ENCODE measurements at places on chromosomes 5 and 9.

- no peak for DNase-seq
Measured at GRCh38 chr9:36551129-36551528, 21.6 kb upstream of the MELK start.

- no peak for DNase-seq
Measured at GRCh38 chr5:3373391-3373790, 222.2 kb upstream of the IRX1 start.

GRCh38 chr5:138702166-138703077 lies 50.8 kb upstream of the CTNNA1 start:
- DNase-seq: no peak

DNA sequence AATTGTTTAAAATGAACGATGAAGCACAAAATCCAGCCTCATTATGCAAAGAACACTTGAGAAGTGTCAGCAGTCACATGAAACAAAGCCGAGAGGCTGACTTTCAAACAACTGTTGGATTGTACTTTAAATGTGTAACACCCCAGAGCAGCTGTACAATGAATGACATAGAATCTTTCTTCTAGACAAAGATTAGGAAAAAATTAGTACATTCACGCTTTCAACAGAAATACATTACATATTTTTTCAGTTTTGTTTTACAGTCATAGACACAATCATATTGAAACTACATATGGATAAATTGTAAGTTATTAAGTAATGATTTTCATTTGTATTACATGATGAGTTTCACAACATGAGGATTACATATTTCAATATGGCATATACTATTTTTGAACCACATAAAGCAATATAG lies 10.6 kb upstream of the AGXT2 start:
- no peak for DNase-seq

DNA sequence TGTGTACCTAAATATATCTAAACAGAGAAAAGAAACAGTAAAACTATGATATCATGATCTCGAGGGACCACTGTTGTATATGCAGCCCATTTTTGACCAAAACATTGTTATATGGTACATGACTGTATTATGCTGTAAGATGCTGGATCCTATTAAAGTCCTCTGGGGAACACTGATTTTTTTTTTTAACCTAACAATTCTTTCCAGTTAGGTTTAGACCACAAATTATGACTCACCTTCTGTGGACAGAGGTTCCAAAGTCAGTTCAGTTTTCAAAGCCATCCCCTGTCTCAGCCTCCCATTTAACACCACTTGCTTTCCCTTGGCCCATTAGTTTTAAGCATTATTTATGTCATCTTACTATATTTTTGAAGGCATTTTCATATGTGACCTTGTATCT lies 27.1 kb downstream of the TRMO start:
- no peak for DNase-seq

GRCh38 chr5:151471276-151471675 lies 23.9 kb downstream of the SLC36A1 start:
- DNase-seq: no peak

GRCh38 chr5:77337686-77338085 lies 127.2 kb downstream of the PDE8B start:
- DNase-seq: peak; percentile 54

DNA sequence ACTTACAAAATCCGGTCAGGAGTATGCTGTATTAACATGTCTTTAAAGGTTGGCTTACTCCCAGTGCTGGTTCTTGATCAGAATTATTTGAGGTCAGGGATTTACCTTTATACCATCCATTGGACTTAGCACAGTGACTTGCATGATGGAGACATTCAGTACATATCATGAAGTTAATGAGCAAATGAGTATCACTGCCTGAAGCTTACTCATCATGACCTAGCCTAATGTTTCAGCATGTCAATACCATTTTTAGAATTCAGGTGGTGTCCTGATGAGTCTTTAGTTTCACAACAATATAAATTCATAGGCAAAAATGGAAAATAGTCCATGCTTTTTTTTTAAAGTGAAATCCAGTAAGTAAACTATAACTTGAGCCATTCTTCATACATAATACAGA lies 226.0 kb upstream of the C9orf72 start:
- DNase-seq: no peak

GRCh38 chr9:93141771-93142483 lies 7.9 kb upstream of the NINJ1 start:
- DNase-seq: no peak

DNA sequence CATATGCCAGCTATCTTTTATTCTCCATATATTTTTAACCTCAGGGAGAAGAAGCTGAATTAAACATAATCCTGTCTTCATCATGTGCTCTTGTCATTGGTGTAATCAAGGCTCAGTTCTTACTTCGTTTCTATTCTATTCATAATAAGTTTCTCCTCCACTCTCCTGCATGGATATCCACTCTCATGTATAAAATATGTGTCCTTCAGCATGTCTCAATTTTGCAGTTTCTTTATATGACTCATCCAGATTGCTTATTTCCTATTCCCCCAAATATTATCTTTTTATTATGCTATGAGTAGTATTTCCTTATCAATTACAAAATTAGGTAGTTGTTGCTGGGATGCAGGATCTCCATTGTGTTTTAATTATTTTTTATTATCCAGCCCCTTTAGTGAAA lies 643.7 kb upstream of the ACO1 start:
- DNase-seq: no peak

DNA sequence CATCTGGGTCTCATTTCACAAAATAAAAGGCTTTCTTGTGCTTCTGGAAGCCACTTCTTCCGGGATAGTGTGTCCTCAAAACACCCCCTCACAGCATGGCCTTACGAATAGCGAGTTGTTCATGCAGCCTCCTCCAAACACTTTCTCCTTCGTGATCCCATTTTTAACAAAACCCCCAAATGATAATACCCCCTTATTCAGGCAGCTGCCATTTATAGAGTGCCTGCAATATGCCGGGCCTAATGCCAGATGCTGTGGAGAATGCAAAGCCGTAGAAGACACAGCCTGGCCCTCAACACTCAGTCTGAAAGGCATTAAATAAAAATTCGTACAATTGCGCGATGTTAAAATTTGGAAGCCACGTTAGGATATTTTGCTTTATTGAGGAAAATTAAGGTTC lies 66.4 kb upstream of the SLC44A1 start:
- no peak for DNase-seq

- no peak for DNase-seq
Measured at GRCh38 chr9:93978551-93978950, 23.4 kb upstream of the BARX1 start.

DNA sequence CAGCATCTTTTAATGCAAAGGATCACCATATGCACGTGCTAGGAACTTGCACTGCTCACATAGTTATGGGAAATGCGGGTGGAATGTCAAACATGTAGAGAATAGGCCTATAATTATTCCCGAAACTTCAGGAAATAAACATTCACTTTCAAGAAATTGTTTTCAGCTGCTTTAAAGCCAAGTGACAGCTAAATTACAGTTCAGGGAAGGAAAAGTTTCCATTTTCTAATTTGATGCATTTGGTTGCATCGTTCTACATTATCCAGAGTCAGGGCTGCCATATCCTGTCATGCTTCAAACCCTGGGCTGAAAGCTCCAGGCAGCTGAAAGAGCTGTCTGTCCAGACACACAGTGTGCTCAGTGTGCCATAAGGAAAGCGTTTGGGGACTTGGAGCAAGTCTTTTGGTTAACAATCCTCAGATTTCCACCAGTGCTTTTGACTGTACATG lies 518.1 kb downstream of the CSNK1G3 start:
- DNase-seq: no peak

GRCh38 chr9:28915202-28915930 lies 1342.1 kb upstream of the C9orf72 start:
- DNase-seq: no peak

DNA sequence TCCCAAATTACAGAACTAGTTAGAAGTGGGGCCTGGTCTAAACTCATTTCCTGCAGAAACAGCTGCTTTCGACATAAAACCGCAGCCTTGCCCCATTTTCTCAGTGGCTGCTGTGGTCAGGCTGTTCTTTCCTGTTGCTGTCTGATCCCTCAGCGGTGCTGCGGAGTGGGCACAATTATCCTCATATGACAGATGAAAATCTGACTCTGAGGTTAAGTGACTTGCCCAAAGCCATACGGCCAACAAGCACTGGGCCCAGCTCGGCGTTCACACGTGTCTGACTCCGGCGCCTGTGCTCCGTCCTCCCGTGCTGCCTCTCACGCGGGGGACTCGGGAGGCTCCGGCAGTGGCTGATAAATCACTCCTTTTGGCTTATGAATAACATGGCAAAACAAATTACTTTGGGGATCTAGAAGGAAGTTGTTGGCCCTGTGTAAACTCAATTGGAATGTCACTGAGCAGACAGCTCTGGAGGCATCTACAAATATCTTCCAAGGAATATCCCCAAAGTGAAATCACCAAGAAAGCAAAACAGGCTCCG lies 142.6 kb upstream of the LMX1B start:
- no peak for DNase-seq

- no peak for DNase-seq
Measured at GRCh38 chr9:35679766-35680330, 6.1 kb downstream of the CA9 start.

DNA sequence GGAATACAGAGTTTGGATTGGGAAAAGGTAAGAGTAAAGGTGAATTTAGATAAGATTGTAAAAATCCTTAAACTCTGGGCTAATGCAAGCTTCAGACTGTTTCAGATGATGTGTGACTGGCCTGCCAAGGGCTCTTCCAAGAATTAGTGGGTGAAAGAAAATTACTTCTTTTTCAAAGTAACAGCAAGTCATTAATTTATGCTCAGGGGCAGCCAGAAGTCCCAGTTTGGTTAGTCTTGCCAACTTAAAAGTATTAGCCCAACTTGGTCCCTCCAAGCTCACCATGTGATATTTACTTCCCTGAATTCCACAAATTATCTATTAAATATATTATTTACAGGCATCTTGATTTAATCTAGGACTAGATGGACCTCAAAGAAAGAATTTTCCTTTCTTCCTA lies 947.8 kb downstream of the NR2F1-AS1 start:
- no peak for DNase-seq

GRCh38 chr5:21237461-21237860 lies 1249.5 kb upstream of the CDH18 start:
- DNase-seq: no peak

GRCh38 chr9:2053883-2054845 lies 39.0 kb downstream of the SMARCA2 start:
- no peak for DNase-seq

GRCh38 chr9:124365036-124365435 lies 50.2 kb downstream of the PSMB7 start:
- DNase-seq: no peak

DNA sequence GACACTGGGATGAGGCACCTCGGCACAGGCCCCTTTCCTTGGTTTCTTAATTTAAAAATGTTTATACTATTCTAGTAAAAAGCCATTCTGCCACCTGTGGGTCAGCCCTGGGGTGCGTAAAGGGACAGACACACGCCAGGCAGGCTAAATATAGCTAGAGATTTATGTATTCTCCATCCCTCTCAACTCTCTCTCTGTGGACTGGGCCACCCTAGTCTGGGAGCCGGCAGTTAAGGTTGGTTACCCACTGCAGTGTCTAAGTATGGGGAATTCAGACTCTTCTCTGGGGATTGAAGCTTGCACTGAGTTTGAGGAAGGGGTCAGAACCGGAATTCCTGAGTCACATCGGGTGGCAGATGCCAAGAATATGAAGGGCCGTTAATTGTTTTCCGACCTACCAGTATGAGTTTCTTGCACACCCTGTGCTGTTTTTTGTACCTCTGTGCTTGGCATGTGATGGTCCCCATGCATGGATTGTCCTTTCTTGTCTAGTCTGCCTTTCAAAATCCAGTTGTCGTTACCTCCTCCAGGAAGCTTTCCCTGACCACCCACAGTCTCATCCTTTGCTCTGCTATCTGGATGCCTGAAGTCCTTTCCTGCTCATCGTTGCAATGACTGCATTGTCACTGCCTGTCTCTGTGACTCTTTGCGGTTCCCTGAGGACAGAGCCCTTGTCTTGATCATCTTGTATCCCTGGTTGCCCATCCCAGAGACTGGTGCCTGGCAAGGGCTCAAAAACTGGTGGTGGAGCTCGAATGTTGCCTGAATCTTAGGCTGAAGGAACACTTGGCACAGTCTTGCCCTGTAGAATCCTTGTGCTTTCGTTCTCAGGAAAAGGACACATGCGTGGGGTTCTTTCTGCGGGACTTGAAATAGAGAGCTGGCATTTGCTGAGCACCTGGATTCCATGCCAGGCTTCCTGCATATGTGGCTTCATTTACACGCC lies 2.1 kb downstream of the NEURL1B start:
- DNase-seq: peak; percentile 44

DNA sequence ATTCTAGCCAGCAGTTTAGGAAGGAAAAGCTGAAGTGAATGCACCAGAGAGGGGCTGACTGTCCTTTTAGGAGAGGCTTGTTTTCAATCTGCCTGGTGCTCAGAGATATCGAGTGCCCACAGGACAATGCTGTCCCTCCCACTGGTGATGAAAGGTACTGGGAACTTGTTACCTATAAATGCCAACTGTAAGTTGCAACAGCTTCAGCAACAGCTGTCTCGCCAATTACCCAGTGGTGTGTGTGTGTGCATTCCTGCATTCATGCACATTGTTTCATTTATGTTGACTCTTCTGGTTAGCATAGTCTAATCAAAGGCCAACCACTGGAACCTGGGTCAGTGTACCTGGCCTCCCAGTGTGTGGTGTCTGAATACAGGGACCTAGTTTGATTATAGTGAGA lies 161.1 kb downstream of the CSNK1G3 start:
- peak; percentile 50 for DNase-seq

DNA sequence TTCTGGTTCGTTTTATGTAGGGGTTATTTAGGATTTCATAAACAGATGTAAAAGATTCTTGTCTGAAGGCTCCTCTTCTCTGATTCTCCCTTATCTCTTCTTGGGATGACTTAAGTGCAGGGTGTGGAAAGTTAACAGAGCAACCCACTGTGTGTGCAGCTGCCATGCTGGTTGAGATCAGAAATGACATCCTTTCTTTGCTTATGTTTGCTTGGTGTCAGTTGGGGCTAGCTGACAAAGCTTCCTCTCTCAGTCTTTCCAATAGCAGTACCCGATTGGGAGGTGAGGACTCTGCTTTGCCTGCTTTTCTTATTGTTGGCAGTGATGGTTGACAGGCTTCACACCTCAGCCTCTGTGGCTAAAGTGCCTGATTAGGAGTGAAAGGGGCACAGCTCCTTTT lies 26.5 kb downstream of the OGN start:
- DNase-seq: no peak

- DNase-seq: no peak
Measured at GRCh38 chr9:95017661-95018060, 291.2 kb downstream of the AOPEP start.

GRCh38 chr9:118929287-118929686 lies 439.9 kb downstream of the BRINP1 start:
- no peak for DNase-seq

DNA sequence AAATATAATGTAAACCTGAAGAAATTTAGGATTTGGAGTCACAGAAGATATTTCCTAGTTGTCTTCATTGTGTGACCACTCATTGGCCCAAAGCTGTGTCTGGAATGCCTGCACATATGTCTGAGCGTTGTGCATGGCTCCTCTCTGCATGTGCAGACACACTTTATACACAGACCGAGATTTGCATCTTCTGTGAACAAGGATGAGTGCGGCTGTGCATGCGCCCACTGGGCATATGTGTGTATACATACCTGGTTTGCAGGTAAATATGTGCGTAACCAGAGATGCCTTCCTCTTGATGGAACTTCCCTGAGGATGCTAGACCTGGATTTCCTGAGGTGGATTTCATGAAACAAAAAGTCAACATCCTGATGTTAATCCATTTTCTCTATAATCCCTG lies 19.1 kb downstream of the PHF2 start:
- DNase-seq: no peak

GRCh38 chr5:115350894-115351293 lies 54.4 kb upstream of the CCDC112 start:
- no peak for DNase-seq

Measured in right forelimb (tissue), 1 donor.